Esophagus squamous epithelium (tissue), 5 donors: ENCODE measurements at places on chromosomes 3 and 15. TPM values are rescaled to one million over a fixed set of nuclear protein-coding genes. Genes with fewer than 3 reads are reported as not detected.

Gene GOLGA8N
- total RNA-seq, result 3.2 TPM

Gene NEK11
- total RNA-seq, result 8.5 TPM

Gene A4GNT
- total RNA-seq, result not detected

Gene NTRK3
- total RNA-seq, result 0.80 TPM

Gene ZPLD1
- total RNA-seq, result not detected

Gene ARID3B
- 11.6 TPM for total RNA-seq

- DNase-seq, result no peak
Measured at GRCh38 chr15:29095746-29096145, 173.9 kb downstream of the NSMCE3 start.

DNA sequence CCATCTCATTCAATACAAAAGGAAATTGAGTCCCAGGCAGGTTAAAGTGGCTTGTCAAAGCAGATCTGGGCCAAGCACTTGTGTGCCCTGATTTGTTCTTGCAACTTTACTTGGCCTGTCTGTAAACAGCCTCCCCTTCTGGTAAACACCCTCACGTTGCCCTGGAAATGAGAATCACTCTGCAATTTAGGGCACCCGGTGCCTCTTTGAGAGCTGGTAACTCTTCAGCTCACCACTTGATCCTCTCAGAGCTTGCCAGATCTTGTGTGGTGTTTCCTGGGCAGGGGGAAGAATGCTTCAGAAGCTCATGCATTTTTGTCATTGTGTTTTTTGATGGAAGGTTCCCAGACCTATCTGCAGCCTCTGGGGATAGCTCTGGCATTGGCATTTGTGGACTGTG is 11.3 kb downstream of the MED12L start:
- no peak for DNase-seq

DNA sequence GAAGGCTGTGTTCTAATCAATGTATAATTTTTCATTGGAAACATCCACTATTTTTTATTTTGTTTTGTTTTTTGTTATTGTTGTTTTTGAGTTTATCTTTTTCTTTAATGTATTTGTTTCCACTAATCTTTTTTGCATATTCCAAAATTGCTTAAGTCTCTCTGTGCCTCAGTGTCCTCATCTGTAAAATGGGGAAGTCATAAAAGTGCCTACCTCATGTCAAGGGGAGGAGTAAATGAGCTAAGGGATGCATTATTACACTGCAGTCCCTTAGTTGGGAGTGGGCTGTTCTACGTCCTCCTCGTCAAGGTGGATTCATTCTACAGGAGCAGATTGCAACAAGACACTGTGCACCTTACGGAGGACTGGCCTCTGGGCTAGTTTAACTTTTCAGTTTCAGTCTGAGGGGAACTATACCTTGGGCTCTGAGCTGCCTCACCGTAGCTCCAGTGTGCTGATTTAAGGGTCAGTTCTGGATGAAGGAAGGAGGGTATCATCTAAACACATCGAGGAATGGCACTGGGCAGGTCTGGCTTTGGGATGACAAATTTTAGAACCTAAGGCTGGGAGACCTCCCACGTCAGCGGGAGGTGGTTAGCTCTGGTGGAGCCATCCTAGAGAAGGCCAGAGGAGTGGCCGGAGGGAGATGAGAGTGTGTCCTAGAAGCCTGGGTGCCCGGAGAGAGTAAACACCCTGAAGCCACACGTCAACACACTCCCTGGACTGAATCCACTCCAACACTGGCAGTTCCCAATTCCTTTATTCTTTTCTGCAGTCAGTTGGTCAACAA is 5.1 kb upstream of the SRP14 start:
- no peak for DNase-seq

DNA sequence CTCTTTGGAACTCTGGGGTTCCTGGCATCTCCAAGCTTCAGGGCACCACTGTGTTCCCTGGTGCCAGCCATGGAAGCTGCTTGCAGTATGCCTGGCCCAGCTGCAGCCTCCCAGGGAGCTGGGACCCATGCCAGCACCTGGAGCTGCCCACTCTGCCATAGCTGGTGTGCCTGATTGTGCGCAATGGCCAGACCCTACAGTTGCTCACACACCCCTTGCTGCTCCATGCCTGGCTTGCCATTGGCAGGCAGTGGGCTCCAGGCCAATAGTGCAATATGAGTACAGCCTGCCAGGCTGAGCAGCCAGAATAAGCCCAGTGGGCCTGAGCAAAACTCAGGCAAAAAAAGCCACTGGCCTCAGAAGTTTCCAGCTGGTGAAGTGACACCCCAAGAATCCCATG is 43.8 kb upstream of the LRRFIP2 start:
- no peak for DNase-seq

DNA sequence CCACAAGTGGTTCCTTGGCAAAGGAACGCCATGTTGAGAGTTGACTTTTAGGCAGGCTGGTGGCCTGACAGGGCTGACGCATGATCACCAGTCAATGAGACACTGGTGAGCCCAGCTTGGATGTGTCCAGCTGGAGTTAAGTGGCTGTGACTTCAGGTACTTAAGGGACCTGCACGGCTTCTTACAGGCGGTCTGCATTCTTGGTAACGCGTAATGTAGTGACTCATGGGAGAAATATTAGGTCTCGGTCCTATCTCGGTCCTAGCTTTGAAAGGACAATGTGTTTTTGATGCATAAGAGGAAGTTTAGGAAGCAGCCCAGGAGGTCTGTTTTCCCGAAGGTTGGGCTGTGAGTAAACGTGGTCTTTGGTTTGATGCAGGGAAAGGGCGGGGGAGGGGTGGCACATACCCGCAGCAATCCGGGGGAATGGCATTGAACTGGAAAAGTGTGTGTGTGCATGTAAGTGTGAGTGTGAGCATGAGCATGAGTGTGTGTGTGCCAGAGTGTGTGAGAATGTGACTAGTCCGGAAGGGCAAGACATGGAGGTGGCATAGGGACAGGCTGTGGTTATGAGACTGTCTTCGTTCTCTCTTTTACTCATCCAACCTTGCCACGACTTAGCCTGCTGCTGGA is 55.3 kb downstream of the FAM43A start:
- DNase-seq, result no peak

DNA sequence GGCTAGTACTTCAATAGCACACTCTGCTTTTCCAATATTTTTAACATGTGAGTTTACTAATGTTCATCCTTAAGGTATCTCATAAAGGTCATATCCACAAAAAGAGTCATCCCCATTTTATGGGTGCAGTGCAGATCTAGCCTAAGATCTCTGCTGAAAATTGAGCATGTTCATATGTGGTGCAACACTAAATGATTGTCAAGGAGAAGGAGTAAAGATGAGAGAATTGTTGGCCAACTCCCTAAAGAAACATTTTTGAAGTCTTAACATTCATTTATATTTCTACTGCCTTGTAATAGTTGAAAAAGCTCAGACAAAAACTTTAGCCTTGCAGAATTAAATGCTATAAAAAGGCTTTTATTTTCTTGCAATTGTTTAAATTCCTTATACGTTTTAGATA is 1159.6 kb downstream of the TBL1XR1 start:
- no peak for DNase-seq

- DNase-seq, result no peak
Measured at GRCh38 chr3:196712514-196713413, 587 bp downstream of the PIGX start.

DNA sequence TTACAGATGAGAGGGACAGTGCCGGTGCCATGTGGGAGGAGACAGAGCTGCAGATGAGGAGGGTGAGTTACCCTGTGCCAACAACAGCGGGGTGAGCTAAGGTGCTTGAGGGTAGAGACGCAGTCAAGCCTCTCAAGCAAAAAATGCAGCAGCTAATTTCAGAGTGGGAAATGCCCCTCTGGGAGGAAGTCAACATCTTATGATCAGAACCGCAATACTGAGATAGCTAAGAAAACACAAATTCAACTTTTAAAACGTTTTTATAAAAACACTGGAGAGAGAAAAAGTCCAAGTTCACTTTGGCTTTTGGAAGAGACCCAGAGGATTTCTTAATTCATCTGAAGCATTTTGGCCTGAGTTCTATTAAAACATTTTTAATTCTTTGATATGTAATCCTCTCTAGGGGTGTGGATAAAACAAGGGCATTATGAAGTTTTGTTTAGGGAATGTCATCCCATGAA is 319.2 kb downstream of the SLC9A9 start:
- DNase-seq, result no peak
